Islet precursor cell (in vitro differentiated cells): ENCODE measurements at places on chromosomes 2 and 18.
A peak's percentile ranks its signal among the peaks of the same experiment; 100 is the strongest.

DNA sequence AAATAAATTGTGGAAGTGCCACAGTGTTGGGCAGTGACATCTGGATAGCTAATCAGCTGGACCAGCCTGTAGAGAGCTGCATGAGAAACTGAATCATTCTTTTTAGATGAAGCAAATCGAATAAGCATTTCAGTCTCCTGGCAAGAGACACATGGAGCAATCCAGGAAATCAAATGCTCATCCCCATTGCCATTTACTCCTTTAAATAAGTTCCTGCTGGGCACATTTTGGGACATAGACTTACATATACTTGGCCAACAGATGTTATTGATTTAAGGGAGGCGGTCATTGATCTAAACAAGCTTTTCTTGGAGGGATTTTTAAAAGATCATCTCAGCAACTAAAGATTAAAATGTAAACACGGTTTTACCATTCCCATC is 307.1 kb downstream of the STK39 start:
- no peak for DNase-seq

DNA sequence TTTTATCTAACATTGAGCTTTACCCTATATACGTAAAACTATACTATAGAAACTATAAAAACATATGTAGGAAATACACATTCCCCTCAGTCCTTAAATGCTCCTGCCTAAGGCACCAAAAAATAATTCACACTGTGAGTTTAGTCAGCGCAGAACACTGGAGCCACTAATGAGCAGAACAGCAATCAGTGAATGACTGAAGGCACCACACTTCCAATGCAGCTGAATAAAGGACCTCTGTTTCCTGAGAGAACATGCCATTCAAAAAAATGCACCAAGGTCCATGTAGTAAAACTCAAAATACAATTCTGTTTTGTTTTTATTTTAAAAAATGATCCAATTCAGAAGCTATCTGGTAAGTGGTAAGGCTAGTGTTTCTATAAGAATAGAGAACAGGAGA is 1280.6 kb upstream of the NRXN1 start:
- peak; percentile 56 for DNase-seq

- no peak for DNase-seq
These were observed 91.1 kb upstream of the ARHGAP28 start for GRCh38 chr18:6638447-6638846.

- DNase-seq: no peak
These were observed 181.1 kb downstream of the MYCN start for GRCh38 chr2:16121231-16121985.

DNA sequence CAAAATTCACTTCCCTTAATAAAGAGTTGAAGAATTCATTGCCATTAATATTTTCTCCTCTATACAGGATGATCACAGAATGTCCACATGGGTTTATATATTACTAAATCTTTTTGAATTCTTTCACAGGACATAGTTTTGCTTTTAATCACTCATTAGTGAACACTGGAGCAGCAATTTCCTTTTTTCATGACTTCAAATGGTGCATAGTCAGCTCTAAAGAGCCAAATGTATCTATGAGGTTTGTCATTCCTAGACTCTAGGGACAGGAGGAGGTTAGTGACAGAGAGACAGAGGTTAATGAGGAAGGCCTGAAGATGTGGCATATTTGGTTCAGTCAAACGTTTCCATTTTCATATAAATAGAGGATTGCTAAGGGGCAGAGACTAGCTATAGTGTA is 111.8 kb downstream of the FSHR start:
- DNase-seq: no peak

DNA sequence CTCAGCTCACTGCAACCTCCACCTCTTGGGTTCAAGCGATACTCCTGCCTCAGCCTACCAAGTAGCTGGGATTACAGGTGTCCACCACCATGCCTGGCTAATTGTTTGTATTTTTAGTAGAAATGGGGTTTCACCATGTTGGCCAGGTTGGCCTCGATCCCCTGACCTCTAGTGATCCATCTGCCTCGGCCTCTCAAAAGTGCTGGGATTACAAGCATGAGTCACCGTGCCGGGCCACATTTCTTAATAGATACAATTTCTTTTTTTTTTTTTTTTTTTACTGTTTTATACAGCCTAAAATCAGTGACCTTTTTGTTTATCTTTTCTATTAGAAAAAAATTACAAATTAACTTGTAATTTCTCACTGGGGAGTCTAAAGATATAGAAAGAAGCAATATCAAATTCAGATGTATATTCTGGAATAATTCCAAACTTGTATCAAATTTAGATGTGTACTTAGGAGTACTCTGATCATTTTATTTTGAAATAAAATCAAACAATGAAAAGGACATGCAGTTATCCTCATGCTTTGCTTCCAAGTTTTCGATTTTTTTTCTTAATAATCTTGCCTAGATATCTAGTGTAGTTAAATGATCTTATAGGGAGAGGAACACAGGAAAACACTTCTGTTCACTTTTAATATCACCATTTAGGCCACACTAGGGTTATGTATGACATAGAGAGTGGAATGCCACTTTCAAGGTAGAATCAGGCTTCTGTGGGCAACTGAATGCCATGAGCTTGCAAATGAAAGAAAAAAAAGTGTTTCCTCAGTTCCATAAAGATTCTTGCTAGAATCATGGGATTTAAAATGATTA is 1089.3 kb downstream of the SUCLG1 start:
- DNase-seq: no peak

DNA sequence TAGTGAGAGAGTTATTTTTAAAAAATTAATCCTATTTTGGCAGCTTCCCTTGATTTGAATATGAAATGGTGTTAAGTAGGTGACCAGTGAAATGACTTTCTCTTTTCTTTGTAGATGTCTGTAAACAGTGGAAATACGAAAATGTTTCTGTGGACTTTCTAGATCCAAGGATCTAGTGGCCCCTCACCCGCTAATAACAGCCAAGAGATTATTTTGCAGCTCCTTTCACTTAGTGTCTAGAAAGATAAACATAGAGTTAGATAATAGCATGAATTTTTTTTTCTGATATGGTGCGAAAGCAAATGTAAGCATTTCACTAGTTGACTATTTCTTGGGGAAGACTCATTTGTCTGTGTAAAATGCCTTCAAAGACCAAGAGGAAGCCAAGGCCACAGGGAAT is 57.7 kb downstream of the ARHGAP15 start:
- no peak for DNase-seq

GRCh38 chr2:108614043-108614545 is 79.8 kb downstream of the LIMS1 start:
- no peak for DNase-seq
